ENCODE measurements at places on chromosomes 13 and 19. TPM values are rescaled to one million over a fixed set of nuclear protein-coding genes. Genes with fewer than 3 reads are reported as not detected.

RGL3 gene
- 37.8 TPM for total RNA-seq

KIR2DL4 gene
- total RNA-seq = 6.0 TPM

FCAR gene
- 86.3 TPM for total RNA-seq

FXYD1 gene
- not detected for total RNA-seq

CLC gene
- total RNA-seq = 10.9 TPM

MAP1S gene
- 34.6 TPM for total RNA-seq

NLRP4 gene
- total RNA-seq = 0.07 TPM

DNA sequence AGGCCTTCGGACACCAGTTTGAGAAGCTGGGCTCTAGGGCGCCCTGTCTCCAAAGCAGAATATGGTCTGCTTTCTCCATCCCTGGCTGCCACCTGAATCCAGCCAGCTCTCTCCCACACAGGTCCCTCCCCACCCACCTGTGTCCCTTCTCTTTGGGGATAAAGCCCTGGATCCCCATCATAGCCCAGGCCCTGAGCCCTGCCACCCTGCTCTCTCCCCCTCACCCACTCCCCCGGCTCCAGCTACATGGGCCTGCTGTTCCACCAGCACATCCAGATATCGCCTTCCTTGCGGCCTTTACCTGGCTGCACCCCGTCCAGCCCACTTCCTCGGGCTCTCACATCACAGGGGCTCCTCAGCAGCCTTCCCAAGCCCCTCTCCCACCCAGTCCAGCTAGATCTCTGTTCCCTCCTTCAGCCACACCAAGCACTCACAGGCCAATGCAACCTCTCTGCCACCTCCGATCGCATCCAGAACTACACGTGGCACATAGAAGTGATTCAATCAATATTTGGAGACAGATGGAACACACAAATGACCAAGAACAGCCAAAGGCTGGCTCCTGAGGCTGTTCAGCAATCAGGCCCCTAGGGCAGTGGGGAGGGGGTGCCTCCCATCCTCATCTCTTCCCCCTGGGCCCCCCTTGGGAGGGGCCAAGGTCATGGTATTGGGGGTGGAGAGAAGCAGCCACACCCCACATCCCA lies 7.6 kb downstream of the AKT2 start:
- peak; percentile 39 for DNase-seq

GRCh38 chr13:83048419-83048818 lies 833.9 kb downstream of the SLITRK1 start:
- DNase-seq = no peak

DNA sequence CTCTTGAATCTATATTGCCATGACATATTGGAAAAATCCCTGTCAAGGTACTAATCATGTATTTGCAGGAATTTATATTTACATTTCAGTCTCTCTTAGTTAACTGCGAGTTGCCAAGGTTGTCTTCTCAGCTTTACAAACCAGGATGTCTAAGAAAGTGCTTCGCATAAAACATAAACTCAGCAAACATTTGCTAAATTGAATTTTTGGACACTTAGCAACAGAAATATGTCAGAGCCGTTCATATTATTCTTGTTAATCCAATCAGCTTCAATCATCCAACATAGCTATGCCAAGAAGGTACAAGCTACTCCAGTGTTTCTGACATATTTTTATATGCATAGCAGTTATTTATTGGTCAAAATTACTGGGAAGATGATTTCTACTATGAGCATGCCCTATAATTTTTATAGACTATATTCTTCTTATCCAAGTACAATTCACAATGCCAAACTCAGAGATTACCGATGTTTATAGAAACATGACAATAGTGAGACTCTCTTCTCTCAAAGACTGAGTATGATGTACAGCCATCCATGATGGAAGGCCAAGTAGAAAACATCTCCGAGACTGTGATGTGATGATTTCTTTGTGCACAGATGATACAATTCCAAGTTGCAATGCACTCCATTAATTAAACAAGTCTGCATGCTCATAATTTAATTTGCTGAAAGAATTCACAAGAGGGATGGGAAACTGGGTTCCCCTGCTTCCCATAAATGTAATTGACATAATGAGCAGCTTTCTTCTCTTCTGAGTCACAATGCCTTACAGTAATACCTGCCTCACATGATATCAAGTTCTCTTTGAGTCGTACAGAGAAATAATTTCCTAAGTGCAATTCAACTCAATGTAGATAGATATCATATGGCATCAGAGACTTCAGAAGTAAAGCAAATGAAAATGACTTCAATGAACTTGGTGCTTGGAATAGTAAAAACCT lies 776.3 kb downstream of the EFNB2 start:
- DNase-seq = no peak

DNA sequence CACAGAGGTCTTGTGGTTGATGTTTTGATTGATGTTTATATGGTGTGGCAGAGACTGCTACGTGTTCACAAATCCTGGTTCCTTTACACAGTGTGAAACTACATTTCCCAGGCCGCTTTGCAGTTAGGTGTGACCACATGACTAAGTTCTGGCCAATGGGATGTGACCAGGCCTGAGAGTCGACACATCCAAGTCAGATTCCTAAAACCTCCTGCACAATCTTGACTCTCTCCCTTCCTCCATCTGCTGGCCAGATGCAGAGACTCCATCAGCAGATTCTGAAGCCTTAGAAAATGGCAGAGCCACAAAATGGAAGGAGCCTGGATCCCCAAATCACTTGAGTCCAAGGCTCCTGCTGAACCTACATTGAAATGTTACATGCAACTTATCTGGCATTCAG lies 12.6 kb downstream of the CD37 start:
- peak; percentile 60 for DNase-seq

GRCh38 chr13:42354241-42355091 lies 82.5 kb downstream of the AKAP11 start:
- DNase-seq = no peak

GRCh38 chr19:46351241-46352041 lies 4.6 kb downstream of the PPP5C start:
- no peak for DNase-seq

DNA sequence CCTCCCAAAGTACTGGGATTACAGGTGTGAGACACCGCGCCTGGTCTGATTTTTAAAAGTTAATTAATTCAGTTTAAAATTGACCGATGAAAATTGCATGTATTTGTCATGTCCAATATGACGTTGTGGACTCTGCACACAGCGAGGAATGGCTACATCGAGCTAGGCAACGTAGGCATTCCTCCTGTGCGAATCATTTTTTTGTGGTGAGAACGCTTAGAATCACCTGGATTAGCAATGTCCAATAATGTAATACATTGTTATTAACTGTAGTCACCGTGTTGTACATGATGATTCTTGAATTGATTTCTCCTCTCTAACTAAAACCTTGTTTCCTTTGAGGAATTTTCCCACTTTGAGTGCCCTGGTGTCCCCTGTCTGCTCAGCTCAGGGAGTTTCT lies 3.4 kb downstream of the LAIR2 start:
- DNase-seq = no peak

DNA sequence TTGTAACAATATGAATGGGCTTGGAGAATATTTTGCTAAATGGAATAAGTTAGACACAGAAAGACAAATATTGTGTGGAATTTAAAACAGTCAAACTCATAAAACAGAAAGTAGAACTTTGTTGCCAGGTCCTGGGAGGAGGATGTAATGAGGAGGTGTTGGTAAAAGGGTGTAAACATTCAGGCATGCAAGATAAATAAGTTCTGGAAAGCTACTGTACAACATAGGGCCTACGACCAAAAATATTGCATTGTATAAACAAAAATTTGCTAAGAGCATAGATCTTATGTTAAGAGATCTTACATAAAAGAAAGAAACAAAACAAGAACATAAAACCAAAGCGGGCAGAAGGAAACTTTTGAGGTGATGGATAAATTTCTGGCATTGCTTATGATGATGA lies 1907.8 kb upstream of the PCDH20 start:
- no peak for DNase-seq

DNA sequence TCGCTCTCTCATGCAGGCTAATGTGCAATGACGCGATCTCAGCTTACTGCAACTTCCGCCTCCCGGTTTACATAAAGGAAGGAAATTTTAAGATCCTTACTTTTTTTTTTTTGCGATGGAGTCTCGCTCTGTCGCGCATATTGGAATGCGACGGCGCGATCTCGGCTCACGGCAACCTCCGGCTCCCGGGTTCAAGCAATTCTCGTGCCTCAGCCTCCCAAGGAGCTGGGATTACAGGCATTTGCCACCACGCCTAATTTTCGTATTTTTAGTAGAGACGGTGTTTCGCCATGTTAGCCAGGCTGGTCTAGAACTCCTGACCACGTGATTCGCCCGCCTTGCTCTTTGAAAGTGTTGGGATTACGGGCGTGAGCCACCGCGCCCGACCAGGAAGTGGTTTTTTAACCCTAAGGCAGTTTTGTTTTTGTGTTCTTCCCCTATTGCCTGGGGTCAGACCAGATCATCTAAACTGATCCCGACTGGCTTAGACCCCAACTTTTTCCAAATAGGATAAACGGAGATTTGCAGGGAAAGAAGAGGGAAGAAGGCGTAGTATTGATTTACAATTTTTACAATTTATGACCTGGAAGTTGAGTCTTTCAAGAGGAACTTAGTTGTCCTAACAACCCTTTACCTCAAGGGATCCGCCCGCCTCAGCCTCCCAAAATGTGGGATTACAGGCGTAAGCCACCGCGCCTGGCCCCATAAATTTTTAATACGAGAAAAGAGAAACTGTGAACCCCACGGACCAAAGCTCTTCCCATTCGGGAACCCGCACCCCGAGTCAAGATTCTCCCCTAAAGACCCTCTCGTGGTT lies 142.0 kb downstream of the ZNF737 start:
- DNase-seq = peak; percentile 78

GRCh38 chr13:98476538-98476966 lies 100.4 kb downstream of the STK24 start:
- DNase-seq = peak; percentile 92

GRCh38 chr13:60439201-60439600 lies 42.2 kb downstream of the TDRD3 start:
- DNase-seq = no peak

DNA sequence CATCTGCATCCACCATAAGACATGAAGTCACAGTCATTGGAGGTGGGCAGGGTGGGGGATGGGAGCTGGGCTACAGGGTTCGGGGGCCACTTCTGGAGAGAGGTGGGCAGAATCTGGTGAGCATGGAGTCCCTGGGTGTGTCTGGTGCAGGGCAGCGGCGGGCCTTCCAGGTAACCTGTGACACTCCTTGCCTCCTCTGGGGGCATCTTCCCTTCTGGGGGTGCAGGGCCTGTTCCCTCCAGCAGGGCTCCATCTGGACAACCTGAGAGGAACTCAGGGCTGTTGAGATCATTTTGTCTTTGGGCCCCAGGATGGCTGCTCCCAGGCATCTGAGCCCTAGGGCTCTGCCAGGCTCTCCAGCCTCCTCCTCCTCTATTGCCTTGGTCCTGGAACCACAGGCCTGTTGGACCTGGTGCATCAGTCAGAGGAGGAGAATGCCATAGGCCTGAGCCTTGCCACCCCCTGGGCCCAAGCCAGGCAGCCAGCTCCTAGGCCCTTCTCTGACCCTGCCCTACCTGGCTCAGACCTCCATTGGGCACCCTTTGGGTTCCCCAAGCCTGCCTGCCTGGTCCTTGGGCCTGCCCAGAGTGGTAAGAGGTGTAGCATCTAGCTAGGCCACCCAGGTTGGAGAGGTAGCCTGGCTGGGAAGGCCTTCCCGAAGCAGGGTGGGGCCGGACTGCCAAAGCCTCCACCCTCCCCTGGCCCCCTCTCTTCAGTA lies 13.4 kb downstream of the LYL1 start:
- no peak for DNase-seq

GRCh38 chr19:4454747-4455718 lies 2.6 kb downstream of the UBXN6 start:
- no peak for DNase-seq

GRCh38 chr13:36453516-36453915 lies 21.2 kb downstream of the CCNA1 start:
- no peak for DNase-seq

DNA sequence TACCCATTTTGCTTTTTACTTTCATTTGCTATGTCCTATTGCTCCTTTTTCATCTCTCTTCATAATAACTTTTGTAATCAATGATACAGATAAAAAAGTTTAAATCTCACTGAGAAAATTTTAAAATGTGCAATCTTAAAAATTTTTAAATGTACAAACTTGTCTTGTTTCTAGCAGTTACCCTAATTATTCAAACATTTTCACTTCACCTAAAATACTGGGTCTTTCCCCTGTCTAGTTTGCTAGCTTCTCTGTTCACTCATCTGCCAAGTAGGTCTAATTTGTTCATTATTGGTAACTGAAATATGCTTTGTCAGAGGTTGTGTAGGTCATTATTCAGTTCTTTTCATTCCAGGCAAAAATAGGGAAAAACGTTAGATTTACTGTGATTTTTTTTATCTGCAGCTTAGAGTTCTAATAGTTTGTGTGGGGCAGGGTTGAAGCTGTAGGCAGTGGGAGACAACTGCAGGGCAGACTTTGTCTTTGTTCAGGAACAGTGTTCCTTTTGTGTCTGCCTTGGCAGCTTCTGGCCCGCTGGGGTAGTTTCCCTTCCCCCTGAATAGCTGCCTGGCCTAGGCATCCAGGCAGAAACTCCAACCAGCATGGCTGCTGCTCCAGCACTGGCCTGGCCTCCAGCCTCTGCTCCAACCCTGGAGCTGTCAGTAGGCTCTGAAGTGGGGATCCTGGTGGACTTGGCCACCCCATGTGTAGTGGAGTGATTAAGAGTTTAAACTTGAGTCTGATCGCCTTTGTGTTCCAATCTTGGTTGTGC lies 48.5 kb downstream of the WDFY2 start:
- no peak for DNase-seq

DNA sequence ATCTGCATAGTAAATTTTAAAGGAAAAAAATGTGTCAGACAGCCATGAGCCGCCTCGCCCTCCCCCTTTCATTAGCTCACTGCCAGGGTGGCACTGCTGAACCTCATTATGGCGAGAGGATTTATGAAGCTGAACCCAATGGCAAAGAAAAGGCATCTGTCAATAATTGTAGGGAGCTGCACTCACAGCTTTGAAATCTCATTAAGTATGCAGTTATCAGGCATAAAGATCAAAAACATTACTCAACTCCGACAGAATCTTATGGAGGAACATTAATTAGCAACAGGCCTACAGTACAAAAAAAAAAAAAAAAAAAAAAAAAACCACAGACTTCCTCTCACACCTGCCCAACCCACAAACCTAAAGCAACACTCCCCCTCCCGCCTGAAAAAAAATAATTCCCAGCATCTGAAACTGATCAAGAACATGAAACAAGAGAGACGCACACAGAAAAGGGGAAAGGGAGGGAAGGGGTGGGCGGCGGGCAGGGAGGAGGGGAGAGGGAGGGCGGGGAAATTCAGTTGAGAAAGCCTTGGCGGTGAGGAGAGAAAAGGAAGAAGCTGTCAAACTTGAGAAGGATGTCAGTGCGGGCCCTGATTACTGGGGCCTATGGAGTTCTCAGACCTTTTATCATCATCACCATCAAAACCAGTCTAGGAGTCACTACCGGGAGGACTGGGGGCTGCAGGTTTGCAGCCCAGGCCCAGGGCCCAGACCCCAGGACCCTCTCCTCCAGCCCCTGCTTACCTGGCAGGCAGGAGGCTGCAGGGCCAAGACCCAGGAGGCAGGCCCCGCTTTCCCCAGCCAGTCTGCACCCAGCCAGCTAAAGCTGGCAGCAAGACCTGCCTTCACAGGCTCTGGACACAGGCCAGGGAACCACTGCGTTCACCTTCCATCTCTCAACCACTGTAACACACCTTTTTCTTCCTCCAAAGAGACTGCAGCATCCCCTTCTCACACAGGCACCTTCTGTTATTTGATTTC lies 8.9 kb downstream of the TSHZ3 start:
- DNase-seq = no peak

Measured in spleen (tissue), 13 donors.